ENCODE measurements at places on chromosomes 1 and 21. TPM values are rescaled to one million over a fixed set of nuclear protein-coding genes. Genes with fewer than 3 reads are reported as not detected.

The TAF12 gene
- 26.2 TPM for total RNA-seq

The OLIG2 gene
- not detected for total RNA-seq

The CXADR gene
- total RNA-seq = 2.0 TPM

The SAMSN1 gene
- total RNA-seq = not detected

All from fibroblast of the aortic adventitia (primary cell).